Right atrium auricular region (tissue), 2 donors: ENCODE measurements at places on chromosomes 5 and 9. TPM values are rescaled to one million over a fixed set of nuclear protein-coding genes. Genes with fewer than 3 reads are reported as not detected.

- H3K4me3 ChIP-seq, result no peak overlapping the region
- no peaks in the 10 kb centered on the region for H3K27me3 ChIP-seq
- peaks cover 24% of the 10 kb centered on the region for H3K4me1 ChIP-seq
- H3K36me3 ChIP-seq, result no peaks in the 10 kb centered on the region
Observed at GRCh38 chr5:61620699-61621182, 288.7 kb downstream of the ZSWIM6 start.

CD274 gene
- 6.6 TPM for total RNA-seq

GRCh38 chr5:110458313-110458712 is 268.2 kb downstream of the TMEM232 start:
- no peaks in the 10 kb centered on the region for H3K4me1 ChIP-seq
- no peaks in the 10 kb centered on the region for H3K36me3 ChIP-seq
- H3K27me3 ChIP-seq, result no peaks in the 10 kb centered on the region
- DNase-seq, result no peak
- no peak overlapping the region for H3K4me3 ChIP-seq

PMPCA gene
- 47.4 TPM for total RNA-seq

EPB41L4B gene
- 30.4 TPM for total RNA-seq

OBP2B gene
- total RNA-seq, result not detected

ACOT12 gene
- not detected for total RNA-seq

RNF44 gene
- 12.4 TPM for total RNA-seq

CAPSL gene
- not detected for total RNA-seq
